Activated CD4-positive, CD25-positive, alpha-beta regulatory T cell treated with anti-CD3 and anti-CD28 coated beads, Interleukin-2, amount 50 U/mL, for 16 hours (primary cell): ENCODE measurements at places on chromosomes 6 and 20.

DNA sequence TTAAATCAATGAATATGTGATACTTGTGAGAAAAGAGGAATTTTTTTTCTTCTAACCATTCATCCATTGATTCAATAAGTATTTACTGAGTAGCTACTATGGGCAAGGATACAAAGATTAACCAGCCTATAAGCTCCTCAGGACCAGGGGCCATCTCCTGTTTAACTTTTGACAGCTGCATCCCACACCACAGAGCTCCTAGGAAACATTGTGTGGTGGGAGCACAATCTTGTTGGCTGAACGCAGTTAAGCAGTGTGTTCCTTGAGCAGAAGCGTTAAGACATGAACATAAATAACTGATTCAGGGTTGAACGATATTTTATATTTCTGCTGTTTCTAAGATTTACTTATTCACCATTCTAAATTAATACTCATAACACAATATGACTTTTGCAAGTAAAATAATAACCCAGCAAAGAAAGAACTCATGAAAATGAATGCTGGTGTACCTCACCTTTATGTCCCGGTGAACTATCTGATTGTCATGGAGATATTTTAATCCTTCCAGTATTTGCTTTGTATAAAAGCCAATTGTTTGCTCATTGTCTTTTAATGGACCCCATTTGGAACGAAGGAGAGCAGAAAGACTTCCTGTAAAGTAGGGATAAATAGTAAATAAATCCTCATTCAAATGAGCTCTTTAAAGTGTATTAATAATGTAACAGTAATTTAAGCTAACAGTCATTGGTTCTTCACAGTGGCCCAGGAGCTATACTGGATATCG lies 62.6 kb upstream of the MAP7 start:
- DNase-seq, result no peak

DNA sequence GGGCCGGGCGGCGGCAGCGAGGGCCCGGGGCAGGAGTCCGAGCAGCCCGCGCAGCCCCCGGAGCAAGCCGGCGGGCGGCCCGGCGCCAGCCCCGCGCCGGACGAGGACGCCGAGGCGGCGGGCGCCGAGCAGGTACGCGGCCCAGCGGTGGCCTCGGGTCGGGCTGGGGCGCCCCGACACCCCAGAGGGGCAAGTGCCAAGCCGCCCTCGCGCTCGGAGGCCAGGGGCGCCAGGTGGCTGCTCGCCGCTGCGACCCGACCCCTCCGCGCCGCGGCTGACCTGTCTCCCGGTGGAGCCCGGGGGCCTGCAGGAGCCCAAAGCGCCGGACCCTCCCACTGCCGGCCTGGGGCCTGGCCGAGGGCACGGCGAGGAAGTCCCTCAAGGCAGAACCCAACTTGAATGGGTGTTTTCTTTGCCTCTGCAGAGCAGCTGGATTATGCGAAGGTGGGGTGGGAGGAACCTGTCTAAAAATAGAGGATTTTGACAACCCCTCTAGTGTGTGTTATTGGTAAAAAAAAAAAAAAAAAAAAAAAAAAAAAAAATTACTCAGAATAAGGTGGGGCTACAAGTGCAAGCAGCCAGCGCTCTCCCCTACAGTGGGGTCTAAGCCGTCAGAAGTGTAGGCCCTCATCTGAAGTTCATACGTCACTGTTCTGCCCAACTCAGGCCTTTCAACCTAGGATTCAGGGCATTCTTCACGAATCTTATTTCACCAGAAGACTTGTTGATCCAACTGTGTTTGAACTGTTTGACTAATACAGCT lies 609 bp downstream of the OGFRL1 start:
- DNase-seq, result no peak

DNA sequence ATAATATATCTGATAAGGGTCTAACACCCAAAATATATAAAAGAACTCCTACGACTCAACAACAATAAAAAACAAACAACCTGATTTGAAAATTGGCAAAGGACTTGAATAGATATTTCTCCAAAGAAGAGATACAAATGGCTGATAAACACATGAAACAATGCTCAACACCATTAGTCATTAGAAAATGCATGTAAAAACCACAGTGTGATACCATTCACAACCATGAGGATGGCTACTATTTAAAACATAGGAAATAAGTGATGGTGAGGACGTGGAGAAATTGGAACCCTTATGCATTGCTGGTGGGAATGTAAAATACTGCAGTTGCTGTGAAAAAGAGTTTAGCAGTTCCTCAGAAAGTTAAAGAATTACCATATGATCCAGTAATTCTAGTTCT lies 41.4 kb downstream of the PTGIS start:
- DNase-seq, result no peak

- no peak for DNase-seq
Measured at GRCh38 chr6:114063956-114064355, 93.0 kb upstream of the HDAC2 start.

DNA sequence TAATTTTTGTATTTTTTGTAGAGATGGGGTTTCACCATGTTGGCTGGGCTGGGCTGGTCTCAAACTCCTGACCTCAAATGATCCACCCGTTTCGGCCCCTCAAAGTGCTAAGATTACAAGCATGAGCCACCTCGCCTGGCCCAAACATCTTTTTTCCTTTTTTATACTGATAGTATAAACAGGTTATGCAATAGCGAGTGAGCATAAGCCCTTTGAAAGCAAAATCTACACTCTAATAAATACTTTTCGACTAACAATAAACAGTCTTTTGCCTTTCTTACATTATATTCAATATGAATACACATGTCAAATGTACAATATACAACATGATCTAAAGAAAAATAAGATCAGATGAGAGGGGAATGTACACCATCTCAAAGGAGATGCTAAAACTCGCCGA lies 38.7 kb downstream of the KIF13A start:
- DNase-seq, result no peak
